ENCODE measurements at places on chromosomes 16 and 17.

DNA sequence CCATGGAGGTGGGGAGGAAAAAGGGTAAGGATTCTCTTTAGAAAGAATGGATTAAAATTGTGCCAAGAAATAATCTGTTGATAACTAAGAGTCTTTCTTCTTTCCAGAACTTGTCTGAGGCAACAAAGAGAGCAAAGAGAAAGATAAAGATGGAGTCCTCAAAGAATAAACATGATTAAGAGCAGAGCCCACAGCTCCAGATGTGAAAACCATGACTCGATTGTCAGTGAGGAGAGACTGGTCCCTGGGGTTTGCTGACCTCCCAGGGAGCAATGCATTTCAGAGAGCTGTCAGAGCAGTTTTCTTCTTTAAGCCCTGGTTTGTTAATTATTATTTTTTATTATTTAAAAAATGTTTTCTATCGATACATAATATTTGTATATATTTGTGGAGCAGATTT is 74.6 kb downstream of the TMEM100 start:
- DNase-seq: no peak

DNA sequence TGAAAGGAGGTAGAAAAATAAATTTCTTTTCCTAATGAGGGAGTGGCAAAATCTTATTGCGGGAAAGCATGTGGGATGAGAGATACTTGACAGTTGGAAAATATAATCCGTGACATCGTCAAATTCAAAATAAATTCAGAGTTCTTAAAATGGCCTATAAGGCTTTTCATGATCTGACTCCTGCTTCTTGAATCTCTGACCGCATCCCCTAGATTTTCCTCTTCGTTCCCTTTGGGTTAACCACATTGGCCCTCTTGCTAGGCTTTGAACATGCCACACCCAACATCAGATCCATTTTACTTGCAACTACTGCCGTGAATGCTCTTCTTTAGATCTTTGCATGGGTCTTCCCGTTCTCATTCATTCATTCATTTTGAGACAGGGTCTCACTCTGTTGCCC is 50.1 kb downstream of the NF1 start:
- no peak for DNase-seq

GRCh38 chr17:64315032-64315490 is 52.0 kb upstream of the TEX2 start:
- no peak for DNase-seq

GRCh38 chr16:75420987-75421819 is 12.1 kb downstream of the CFDP1 start:
- DNase-seq: no peak

GRCh38 chr16:52597073-52597771 is 50.3 kb upstream of the TOX3 start:
- no peak for DNase-seq

DNA sequence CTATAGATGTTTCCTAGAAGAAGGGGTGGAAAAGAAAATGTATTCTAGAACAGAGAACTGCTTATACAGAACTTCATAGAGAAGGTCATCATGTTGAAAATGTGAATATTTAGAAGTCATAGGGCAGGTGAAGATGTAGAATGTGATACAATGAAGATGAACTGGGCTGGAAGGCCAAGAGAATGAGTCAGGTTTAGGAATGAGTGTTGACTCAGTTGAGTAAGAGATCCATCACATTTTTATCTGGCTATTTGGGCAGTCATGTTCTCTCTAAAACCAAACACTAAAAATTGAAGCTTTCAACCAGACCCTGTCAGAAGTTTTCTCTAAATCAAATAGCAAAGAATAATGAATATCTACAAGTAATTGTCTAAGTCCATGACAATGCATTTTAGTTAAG is 660.5 kb downstream of the KCNJ2 start:
- DNase-seq: no peak

DNA sequence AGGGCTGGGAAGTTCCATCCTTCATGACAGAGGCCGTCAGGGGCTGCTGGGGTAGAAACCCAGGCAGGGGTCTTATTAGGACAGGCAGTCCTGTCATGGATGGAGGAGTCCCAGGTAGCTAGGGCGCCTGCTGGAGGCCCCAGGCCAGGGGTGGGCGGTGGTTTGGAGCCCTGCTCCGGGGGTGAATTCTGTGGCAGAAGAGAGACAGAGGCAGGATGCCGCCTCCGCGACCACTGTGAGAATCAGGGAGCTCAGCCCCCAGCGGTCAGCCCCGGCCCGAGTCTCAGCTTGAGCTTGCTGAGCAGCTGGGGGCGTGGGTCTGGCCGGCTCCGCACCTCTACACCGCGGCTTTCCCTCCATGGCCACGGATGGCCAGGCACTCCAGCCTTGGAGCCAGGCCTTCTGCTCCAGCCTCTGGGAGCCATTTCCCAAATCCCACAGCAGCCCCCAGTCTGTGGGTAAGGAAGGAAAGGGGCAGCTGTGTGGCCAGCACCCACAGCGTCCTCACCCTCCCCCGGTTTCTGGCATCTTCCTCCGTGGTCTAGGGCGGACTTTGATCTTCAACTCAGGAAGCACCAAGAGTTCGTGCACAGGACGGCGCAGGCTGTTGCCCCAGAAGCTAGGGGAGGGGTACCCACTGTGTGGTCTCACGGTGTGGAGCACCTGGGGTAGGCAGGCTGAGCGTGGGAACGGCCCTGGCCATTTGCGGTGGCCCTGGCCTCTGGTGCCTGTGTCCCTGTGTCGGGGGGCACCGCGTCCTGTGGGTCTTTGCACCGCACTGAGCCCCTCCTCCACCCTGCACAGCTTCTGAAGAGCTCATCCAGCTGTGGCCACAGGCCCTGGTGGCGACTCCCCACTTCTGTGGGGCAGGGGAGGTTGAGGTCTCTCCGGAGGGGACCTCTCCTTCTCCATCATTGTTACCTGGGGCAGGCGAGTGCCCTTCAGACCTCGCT is 14.1 kb downstream of the CD7 start:
- DNase-seq: no peak

DNA sequence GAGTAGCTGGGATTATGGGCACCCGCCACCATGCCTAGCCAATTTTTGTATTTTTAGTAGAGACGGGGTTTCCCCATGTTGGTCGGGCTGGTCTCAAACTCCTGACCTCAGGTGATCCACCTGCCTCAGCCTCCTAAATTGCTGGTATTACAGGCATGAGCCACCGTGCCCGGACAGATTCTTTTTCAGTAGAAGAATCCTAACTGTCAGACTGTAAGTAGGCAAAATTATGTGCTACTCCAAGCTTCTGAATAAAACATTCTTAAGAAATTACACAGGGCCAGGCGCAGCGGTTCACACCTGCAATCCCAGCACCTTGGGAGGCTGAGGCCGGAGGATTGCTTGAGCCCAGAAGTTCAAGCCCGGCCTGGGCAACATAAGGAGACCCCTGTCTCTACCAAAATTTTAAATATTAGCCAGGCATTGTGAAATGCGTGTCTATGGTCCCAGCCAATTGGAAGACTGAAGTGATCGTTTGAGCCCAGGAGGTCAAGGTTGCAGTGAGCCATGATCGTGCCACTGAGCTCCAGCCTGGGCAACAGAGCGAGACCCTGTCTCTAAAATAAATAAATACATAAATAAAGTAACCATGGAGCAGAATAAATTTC is 66.7 kb upstream of the KIFC3 start:
- no peak for DNase-seq

- DNase-seq: no peak
Measured at GRCh38 chr16:51313198-51313597, 162.1 kb upstream of the SALL1 start.

DNA sequence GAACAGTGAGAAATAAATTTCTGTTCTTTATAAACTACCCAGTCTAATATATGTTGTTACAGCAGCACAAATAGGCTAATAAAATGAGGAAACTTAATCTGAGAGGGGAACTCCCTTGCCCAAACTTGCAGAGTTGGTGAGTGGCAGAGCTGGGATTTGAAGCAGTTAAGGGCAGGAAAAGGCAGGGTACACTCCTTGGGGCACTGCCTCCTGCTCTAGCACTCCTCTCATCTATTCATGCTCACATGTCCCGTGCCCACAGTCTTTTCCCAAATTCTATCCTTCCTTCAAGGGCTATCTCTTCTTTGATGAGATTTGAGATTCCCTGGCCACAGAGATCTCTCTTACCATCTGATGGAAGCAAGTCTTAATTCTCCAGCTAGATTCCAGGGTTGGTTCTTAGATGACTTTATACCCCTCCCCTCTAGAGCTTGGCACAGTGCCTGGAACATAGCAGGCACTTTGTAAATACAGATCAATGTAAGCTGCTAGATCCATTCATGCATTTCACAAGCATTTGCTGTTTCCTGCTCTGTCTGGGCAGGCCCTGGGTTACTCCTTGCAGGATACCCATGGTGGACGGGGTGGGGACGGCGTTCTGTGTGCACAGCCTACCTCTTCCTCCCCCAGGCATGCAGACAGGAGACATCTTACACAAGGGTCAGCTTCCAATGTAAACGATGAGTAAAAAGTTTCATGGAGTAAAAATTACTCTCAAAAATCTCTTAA is 39.2 kb upstream of the ABCC12 start:
- DNase-seq: no peak

- no peak for DNase-seq
Measured at GRCh38 chr17:68446626-68447041, 10.7 kb downstream of the WIPI1 start.

GRCh38 chr17:8520981-8521380 is 85.3 kb downstream of the NDEL1 start:
- no peak for DNase-seq

DNA sequence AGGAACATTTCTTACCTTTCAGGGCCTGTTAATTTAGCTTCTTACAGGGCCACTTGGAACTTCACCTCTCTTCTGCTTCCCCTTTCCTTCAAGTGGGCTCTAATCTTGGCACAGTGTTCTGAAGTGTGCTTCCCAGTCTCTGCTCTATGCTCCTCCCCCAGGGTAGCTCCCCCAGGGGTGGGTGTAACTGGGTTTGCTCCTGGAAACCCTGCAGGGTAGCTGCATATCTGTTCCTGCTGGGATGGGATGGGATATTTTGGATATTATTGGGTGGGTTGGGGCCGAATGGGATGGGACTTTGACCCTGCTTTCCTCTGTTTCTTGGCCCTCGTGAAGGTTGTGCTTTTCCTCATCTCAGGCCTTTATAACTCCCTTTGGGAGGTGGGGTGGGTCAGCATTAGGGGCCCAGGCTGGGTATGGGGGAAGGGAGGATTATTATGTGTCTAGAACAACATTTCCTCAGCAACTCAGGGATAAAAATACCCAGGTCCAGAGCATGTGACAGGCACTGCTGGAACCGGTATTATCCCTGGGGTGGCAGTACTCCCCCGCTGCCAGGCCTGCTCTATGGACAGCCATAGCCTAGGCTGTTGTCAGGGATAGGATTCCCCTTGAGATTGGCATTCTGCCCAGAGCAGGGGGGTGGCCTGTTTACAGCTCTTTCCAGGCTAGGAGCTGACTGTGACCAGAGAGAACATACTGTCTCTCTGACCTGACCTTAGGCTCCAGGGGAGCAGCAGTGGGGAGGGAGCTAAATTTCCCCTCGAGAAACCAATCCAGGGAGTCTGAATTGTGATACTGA is 5.0 kb downstream of the NFE2L1 start:
- no peak for DNase-seq

DNA sequence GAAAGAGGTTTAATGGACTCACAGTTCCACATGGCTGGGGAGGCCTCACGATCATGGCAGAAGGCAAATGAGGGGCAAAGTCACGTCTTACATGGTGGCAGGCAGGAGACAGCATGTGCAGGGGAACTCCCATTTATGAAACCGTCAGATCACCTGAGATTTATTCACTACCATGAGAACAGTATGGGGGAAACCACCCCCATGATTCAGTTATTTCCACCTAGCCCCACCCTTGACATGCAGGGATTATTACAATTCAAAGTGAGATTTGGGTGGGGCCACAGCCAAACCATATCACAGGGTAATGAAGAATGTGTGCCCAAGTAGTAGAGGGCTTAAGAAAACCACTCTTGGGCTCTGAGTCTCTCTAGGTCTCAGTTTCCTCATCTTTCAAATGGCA is 85.1 kb downstream of the PRKCB start:
- no peak for DNase-seq

DNA sequence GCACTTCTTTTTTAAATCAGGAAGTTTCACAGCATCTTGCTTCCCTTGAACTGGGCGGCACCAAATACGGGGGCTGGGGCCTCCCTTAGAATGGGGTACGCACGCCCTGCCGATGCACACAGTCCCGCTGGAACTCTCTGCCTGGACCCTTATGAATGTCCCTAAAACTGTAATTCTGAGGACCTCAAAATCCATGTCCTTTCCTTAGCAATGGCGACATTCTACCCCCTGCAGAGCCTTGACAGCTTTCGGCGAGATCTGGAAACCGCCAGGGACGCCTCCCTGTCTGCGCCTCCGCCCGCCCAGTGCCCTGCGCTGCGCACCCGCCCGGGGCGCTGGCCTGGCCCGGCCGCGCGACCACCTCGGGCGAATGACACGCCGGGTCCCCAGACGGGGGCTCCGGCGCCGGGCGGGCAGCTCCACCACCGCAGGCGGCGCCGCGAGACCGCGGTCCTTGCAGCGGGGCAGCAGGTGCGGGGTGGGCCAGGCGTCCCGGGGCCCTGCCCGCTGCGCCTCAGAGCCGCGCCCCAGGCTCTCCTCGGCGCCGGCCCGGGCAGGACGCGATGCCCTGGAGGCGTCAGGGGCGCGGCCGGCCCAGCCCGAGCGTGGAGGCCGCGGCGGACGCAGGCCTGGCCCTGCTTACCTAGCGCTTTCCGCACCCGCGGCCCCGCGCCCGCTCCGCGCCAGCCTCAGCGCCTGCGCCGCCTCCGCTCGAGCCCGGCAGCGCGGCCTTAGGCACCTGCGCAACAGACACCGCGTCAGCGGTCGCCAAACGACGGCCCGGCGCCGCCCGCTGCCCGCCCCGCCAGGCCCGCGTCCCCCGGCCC is 548 bp downstream of the HAGH start:
- DNase-seq: no peak

GRCh38 chr16:31488468-31489297 is 5.8 kb downstream of the SLC5A2 start:
- DNase-seq: no peak

DNA sequence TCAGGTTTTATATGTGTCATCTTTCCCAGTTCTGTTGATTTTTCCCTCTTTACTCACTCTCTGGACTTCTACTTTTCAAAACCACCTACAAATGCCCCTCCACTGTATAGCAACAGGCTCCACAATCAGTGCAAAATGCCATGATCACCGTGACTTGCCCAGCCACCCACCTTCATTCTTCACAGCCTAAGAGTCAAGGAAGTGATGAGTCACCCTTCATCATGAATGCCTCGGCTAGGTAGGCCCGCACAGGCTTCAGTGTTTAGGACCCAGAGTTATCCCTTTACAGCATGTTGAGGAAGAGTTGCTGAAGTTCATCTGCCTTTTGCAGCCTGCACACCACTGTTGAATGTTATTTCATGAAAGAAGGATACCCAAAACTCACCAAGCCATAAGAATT is 158.6 kb downstream of the PMP22 start:
- no peak for DNase-seq

DNA sequence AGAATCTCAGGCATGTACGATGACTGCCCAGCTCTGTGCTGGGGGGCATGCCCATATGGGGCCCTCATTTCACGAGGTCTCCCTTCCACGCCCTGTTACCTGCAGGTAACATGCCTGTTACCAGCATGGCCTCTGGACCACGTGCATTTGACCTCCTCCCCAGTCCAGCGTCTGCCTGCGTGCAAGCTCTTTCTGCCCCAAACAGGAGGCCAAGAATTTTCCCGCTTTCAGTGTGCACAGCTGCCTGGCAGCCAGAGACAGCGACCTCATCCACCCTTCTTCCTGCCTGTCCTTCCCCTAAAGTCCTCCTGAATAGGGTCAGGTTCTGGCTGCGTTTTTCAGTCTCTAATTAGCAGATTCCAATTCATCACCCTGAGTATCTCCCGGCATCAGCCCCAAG is 306.5 kb upstream of the ZFHX3 start:
- no peak for DNase-seq

GRCh38 chr16:75329943-75330342 is 78.5 kb upstream of the BCAR1 start:
- DNase-seq: no peak

All from GM04504 (cell line).